ENCODE measurements at places on chromosomes 12 and 14. TPM values are rescaled to one million over a fixed set of nuclear protein-coding genes. Genes with fewer than 3 reads are reported as not detected.

GLRX5 gene
- 40.9 TPM for total RNA-seq

DNA sequence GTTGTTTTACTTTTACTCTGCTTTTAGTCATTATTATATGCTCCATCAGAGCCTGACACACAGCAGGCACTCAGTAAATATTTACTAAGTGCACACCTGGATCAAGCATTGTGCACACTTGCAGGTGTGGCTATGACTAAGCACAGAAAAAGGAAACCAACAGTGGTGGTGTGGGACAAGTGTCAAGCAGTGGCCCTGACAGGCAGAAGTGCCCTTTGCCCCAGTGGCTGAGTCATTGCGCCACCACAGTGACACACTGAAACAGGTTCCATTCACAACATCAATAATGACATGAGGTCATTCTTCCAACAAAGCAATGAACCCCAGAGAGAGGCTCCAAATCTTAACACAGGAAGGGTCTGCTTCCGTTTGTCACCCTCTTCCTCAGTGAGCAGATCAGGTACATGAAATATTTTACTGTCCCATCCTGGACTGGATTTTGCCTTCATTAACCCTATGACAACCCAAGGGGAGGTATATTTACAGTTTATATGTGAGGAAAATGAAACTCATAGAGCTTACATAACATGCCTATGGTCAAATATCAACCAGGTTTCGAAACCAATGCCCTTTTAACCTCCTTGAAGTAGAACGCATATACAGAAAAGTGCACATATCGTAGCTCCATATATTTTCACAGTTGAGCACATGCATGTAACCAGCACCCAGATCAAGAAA, 82.6 kb upstream of the GTF2A1 start:
- DNase-seq, result peak; percentile 7

GRCh38 chr12:108609537-108610335, 11.9 kb upstream of the TMEM119 start:
- DNase-seq, result no peak

OR6C1 gene
- total RNA-seq, result not detected

SLC2A3 gene
- 12.1 TPM for total RNA-seq

DNA sequence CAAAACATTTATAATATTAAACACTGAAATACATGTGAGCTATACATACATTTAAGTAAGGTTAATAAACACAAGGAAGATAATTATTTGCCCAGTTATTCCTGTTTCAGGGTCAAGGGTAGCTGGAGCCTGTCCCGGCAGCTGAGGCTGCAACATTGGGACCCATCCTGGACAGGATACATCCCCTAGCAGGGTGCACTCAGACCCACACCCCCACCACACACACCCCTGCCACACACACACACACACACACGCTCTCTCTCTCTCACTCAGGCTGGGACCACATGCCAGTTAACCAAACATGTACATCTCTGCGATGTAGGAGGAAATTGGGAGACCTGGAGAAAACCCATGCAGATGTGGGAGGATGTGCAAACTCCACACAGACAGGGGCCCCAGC, 112.6 kb upstream of the TMCC3 start:
- no peak for DNase-seq

GRCh38 chr12:27498761-27499160, 25.2 kb upstream of the PPFIBP1 start:
- DNase-seq, result no peak

GRCh38 chr12:94074980-94075629, 73.3 kb upstream of the PLXNC1 start:
- DNase-seq, result peak; percentile 82

DNA sequence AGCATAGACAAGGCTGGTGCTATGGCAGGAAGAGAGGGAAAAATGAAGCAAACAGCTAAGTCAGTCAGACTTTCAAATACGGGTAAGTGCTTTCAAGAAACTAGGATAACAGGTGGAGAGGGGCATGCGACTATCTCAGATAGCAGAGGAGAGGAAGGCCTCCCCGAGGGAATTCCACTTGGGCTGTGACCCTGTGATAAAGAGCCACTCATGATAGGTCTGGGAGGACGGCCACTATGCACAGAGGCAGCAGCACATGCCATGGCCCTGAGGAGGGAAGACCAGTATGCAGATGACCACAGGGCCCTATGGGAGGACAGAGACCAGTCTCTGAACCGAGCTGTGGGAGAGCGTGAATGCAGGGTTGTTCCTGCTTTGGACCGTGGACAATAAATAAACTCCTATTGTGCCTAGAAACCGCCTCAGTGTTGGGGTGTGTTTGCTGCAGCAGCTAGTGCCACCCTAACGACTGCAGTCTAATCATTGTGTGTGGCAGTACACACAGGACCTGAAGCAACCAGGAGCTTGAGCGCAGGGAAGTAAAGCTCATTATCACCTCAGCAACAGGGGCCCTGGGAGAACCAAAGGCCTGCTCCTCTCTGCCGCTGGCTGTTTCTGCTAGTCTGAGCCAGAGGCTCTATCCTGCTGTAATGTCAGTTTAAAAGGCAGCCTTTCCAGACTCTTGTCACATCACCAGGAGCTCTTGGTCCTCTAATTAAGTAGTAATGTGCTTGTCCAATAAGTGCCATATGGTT, 119.1 kb downstream of the CACNA1C start:
- no peak for DNase-seq

GRCh38 chr12:71070416-71071128, 87.2 kb downstream of the TSPAN8 start:
- DNase-seq, result no peak

DNA sequence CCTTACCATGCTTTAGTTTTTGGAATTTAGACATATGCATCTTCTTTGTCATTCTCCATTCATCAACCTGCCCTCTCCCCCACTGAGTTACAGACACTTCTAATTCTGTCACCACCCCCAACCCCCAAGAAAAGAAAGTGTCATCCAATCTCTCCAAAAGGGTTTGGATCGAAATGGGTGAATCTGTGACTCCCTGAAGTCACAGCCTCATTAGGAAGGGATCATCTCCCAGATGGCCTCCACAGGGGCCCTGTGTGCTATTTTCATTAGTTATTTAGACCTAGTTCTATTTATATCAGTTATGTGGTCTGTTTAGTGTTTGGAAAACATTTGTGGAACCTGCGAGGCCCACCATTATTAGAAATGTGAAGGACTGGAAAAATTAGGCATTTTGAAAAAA, 191.0 kb upstream of the ATP2B1 start:
- no peak for DNase-seq

DNA sequence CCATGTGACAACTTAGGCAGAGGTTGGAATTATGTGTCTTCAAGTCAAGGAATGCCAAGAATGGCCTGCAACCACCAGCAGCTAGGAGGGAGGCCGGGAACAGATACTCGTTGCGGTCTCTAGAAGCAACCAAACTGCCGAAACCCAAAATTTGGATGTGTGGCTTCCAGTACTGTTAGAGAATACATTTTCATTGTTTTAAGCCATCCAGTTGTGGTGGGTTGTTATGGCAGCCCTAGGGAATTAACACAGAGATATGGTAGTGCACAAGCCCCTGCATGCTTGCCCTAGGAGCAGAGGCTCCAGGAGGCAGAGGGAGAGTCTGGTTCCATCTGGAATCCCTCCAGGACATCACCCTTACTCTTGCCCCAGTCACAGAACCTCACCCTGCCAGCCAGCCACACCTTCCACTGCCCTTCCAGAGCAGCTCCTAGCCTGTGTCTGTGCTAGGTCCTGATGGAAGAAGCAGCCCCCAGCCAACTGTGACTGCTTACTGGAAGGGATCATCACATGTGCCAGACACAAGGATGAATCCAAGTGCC, 19.5 kb downstream of the PITPNM2 start:
- peak; percentile 38 for DNase-seq

DTX1 gene
- not detected for total RNA-seq

EML5 gene
- total RNA-seq, result 0.96 TPM

ACIN1 gene
- total RNA-seq, result 64.0 TPM

VASH1 gene
- 0.20 TPM for total RNA-seq

DNA sequence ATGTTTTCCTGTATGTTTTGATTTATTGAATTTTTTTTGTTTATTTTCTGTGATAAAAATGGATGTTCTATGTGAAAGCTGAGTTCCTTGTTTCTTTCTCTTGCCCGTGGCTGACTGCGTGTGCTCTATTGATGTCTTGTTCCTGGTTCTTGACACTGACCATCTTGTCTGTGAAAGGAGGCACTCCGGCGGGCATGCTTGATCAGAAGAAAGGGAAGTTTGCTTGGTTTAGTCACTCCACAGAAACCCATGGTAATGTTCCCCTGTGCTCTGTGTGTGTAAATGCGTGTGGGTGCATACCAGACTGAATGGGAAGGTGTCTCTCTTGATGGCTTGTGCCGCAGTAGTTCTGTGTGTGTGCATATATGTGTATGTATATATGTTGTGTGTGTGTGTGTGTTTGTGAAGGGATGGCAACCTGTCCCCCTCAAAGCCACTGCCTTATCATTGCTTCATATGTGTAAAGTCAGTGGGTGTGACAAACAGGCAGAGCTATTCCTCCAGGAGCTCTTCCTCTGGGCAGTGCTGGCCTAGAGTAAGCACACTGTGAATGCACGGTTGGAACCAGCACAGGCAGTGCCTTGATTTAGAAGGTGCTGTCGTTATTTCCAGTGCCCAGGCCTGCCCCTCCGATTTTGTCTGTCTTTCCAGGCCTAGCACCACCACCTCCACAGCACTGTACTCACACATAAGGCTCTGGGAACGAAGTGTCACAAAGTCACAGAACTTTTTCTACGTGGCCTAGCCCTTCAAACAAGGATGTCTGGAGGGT, 247.3 kb upstream of the FKBP4 start:
- DNase-seq, result no peak

DNA sequence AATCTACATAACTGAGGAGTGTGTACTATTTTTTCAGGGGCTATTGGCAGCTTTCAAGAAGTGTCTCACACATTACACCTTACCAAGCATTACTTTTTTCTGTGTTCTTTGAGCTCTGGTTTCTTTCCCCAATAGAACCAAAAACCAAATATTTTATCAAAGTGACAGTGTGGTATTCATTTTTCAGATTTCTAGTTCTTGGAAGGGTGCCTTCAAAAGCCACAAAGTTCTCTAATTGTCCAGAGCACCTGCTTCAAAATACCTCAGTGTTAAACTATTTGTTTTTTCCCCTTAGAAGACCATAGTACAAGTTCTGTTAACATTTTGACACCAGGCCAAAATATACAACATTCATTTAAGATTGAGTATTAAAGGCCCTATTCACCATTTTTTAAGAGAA, 515.7 kb downstream of the ETNK1 start:
- peak; percentile 2 for DNase-seq

KRT86 gene
- 8.1 TPM for total RNA-seq

PTPRB gene
- 3.4 TPM for total RNA-seq

- no peak for DNase-seq
These were observed 90.9 kb downstream of the ACTN1 start for GRCh38 chr14:68888025-68888850.

DNA sequence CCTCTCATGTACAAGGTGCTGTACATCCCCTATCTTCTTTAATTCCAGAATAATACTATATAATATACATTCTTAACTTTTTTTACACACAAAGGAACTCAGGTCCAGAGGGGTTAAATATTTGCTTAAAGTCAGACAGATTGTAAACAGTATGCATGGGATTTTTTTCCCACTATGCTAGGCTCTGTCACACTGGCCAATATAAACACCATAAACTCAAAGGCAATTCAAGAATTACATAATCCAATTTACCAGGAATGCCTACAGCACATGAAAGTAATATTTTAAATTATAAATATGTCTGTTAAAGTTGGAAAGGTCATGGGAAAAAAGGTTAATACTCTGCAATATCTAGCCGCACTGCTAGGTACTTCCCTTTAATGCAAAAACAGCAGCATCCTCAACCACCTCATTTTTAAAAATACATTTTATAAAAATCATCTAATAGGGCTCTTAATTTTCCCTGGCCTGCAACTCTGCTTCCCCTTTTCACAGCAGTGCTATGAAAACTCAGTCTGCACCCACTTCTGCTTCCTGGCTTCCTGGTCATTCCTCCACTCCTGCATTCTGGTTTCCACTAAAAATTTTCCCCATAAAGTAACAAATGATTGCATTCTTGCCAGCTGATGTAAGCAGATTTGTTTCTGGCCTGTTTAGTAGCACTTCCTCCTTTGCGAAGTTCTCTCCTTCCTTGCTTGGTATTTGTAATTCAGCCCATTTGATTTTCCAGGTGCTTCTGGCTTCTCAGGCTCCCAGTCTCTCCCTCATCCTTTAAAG, 128.1 kb downstream of the ITPR2 start:
- peak; percentile 49 for DNase-seq

DNA sequence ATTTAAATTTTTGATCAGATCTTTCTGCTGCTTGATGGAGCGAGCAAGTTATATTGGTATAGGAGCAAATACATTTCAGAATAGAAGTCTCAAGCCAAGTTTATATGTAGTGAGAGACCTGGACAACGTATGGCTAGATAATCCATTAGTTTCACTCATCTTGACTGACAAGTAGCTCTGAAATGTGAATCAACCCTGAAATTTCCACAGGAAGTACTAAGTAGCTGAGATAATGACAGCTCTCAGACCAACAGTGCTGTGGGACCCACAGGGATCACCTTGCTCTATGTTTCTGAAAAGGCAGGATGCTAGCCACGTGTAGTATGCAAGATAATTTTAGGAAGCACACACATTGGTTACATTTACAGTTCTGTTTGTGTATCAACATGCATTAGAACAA, 258.6 kb upstream of the FOXN3 start:
- DNase-seq, result no peak

DNA sequence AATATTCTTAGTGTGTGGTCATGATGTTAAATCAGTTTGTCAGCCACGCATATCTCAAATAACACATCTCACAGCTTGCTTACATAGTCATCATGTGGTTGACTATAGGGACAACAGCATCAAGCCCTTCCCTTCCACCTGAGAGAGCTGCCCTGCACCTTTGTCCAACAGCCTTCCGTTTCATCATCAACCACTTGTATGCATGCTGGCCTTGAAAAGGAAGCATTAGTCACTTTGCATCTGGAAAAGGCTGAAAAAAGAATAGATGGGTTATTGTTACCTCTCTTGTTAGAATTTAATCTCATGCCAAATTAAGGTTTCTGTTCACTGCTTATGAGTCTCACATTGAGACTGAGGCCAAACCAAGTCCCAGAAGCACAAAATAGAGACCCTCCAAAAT, 1586.5 kb upstream of the SEL1L start:
- no peak for DNase-seq

DNA sequence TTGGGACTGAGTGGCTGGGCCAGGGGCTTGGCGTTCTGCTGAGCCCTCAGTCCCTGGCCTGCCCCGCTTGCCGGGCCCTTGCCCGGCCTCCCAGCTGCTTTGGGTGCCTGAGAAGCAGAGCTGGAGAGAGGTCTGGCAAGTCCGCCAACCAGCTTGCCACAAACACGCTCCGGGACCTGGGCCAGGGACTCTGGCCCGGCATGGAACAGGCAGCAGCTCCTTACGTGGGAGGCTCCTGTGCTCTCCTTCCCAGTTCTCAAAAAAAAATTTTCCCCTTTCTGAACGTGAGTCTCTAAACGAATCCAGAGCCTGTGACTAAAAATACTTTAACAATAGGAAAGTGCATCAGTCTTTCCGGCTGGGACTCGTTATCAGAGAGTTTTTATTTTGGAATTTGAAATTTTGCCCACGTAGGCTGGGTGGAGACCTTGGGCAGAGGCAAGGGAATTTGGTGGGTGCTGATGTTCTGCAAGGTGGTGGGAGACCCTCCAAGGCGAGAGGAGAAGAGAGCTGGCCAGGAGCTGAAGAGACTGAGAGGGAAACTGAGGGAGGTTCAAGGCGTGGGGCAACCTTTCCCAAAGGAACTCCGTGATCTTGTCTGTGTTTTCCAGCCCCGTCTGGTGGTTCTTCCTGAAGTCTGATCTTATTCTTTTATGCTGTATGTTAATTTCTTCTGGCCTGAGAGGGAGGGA, 6.8 kb upstream of the NR4A1 start:
- peak; percentile 62 for DNase-seq

- no peak for DNase-seq
These were observed 11.1 kb upstream of the KRT1 start for GRCh38 chr12:52691076-52691840.

Data from M059J (cell line).